ENCODE measurements at places on chromosomes 5 and 9.

DNA sequence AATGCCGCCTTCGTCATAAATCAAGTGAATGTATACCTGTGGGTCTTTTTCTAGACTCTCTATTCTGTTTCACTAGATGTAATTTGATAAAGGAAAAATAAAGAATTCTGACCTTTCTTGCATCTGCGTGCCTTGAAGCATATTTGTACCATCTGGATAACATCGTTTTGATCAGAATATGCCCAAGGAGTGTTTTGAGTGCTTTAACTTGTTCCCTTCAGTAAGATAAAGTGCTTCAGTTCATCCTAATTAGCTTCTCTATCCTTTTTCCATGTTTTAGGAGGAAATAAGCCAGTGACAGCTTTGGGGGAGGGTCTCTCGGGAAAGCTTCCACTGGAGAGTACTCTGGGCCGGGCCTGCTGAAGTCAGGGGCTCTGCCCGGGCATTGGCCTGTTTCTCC, 113.5 kb upstream of the DAP start:
- no peak for DNase-seq

GRCh38 chr5:76337953-76338451, 65.1 kb upstream of the IQGAP2 start:
- DNase-seq, result peak; percentile 49

DNA sequence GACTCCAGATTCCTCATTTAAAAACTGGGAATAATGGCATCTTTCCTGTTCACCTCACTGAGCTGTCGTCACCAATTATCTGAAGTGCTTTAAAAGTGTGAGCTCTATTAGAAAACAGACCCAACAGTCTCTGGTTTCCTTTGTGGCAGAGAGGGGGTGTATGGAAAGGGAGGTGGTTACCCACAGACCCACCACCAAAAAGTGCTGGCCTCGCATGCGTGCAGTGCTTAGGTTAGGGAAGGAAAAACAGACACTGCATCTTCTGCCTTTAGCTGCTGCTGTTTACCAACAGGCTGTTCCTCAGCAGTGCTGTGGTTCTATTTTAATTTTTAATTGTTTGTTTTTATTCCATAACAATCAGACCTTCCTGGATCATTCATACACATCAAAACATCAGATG, 249.6 kb downstream of the PIK3R1 start:
- DNase-seq, result no peak

DNA sequence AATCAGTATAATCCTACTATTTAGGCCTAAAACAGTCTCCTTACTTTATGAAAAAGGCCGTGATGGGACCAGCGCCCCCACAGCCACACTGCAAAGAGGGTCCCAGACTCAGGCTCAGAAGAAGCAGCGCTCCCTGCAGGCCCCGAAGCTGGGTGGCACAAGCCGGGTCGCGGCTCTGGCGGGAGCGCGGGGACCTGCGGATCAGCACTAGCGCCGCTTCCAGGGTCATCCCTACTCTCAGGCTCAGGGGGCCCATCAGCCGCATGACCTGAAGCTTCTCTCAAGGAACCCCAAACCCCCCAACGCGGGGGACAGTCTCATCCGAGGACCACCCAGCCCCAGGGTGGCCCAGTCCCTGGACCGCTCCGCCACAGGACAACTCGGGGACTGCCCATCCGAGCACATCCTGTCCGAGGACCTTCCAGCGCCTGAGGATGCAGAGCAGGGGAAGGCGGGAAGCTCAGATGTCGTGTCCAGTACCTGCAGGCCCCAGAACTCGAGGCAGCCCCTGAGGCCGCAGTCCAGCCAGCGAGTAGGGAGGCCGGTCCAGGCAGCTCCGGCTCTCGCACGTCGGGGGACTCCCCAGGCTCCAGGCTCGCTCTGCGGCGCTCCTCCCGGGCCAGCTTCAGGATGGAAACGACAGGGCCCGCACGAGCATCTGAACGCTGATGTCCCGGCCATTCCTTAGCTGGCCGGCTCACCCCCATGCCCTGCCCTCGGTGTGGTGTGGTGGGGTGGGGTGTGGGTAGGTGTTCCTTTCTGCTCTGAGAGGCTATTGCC, 32.4 kb upstream of the CDK20 start:
- DNase-seq, result no peak

DNA sequence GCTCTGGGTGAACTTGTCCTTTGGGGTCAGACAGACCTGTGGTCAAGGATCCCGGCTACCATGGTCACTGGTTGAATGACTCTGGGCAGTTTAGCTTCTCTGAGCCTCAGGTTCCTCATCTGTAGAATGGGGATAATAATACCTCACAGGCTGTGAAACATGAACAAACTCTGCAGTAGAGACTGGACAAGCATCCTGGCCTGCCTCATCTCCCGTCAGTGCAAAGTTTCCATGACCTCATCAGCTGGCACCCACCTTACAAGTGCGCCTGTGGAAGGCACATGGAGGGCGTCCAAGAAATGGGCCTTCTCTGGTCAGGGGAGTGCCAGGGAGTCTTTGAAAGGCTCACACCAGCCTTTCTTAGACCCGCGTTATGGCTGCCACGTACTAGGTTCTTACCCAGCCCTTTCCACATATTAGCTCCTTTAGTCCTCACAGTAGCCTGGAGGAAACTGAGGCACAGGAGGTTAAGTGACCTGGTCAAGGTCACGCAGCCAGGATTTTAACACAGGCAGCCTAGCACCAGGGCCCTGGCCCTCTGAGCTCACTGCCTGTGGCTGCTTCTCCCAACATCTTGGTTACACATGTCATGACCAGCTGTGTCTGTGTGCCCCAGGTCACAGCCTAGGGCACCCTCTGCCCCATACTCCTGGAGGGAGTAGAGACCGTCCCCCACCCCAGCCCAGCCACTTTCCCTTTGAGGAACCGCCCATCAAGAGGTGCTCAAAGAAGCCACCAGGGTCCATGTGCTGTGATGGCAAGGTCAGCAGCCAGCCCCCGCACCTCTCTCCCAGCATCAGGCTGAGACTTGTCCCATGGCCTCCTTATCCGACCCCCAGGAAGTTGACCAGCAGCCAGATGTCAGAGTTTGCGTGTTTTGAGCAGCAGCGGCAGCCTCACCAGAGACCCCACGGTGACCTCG, 39.4 kb upstream of the RPL26L1 start:
- DNase-seq, result peak; percentile 27

- DNase-seq, result no peak
Measured at GRCh38 chr5:135423846-135424168, 23.3 kb downstream of the DCANP1 start.

DNA sequence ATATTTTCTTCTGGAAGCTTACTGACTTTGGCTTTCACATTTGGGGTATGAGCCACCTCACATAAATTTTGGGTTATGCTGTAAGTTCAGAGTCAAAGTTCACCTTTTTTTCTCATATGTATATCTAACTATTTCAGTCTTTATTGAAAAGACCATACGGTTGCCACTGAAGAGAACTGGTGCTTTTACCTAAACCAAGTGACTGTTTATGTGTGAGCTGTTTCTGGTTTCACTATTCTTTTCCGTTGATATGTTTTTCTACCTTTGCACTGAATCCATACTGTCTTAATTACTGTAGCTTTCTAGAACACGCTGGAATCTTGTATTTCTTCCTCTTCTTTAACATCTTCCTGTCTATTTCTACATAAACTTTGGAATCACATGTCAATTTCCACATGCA, 36.3 kb upstream of the SPINK5 start:
- no peak for DNase-seq

DNA sequence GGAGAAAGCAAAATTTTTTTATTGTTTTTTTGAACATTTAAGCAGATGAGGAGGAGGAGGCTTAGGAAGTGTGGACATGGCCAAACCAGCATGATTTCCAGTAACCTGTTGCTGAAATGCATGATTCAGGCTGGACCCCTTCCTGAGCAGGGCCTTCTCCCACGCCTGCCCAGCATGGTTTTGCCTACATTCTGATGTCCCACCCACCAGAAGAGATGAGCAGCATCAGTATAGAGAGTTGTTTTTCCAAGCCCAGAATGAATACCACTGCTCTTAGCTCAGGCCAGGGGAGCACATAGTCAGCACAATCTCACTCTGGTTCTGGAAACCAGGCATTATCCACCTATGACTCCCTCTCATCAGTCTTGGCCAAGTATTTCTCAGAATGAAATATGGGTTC, 90.1 kb downstream of the PAPPA start:
- no peak for DNase-seq

DNA sequence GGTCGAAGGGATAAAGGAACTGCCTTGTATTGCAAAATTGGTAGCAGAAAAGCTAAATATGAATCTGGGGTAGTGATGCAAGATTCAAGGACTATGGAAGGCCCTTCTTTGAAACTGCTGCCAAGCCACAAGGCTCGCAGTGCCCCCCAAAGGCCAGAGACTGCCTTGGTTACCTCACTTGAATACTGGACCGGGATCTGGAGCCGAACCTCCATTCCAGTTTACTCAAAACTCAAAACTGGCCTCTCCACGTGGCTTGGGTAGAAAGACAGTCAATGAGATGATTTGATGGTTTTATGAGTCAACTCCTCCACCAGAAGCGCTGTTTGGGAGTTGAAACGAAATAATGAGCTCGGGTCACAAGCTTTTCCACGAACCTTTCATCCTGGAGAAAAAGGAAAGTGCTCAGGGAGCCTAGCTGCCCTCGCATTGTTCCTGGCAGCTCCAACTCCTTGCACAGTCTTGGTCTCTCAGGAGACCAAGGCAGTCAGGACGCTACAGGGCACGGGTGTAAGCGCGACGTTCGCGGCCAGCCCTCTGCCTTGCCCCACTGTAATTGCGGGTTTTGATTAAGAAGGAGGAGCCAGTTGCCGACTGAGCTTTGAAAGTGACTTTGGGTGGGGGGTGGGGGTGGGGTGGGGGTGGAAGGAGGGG, 2.8 kb downstream of the ST8SIA4 start:
- peak; percentile 46 for DNase-seq

DNA sequence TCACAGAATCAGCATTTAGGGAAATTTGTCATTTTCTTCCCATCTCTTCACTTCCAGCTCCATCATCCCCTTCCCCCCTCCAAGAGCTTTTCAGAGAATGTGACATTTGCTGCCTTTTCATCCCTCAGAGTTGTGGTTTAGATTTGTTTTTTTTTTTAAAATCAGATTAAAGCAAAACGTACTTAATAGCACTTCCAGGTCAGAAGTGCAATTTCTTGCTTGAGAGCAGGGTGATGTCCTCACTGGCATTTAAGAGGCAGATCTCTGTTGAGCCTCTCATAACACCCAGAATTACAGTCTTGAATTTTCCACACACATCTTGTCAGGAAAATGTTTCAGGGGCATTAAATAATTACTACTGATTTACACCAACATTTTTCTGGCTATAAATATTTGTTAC, 236.8 kb upstream of the VLDLR start:
- no peak for DNase-seq

- DNase-seq, result peak; percentile 86
Measured at GRCh38 chr9:134341306-134341705, 15.1 kb downstream of the RXRA start.

GRCh38 chr5:135371622-135372232, 27.3 kb downstream of the MACROH2A1 start:
- no peak for DNase-seq

DNA sequence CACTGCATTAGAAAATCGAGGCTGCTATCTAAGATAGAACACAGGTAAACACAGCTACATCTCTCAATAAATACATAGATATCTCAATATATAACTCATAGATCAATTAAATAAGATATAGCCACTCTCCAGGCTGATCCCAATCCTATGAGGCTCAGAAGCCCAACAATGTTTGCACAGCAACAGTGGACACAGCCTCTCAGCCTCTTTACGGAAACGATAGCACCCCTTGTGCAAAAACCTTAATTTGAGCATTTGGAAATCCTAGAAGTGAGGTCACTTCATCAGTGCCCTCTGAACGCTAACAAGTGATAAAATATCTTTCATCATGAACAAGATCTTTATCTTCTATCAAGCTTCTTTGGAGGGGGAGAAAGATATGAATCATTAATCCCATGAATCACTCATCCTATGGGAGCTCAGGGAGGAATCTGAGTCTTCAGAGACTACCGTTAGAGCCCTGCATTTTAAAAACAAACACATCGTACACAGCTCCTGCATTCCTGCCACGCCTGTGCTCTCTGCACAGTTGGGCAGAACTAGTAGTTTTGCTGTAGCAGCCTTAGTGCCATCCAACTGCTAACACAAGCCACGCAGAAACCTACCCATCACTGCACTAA, 71.4 kb downstream of the MED27 start:
- no peak for DNase-seq

DNA sequence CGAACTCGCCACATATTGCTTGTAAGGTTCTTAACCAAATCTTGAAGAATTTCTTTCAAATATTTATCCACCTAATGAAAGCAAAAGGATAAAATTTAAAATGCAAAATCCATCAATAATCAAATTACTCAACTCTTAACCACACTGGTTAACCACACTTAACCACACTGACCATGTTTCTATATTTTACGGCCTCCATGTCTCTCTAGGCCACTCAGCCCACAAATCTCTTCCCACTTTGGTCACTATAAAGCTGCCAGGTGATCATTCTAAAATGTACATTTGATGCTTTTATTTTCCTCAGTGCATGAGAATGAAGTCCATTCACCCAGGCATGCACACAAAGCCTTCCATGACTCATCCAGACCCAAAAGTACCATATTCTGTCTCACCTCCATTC, 56.4 kb upstream of the OR2K2 start:
- DNase-seq, result no peak

- DNase-seq, result no peak
Measured at GRCh38 chr9:124122813-124123462, 111.4 kb downstream of the LHX2 start.

DNA sequence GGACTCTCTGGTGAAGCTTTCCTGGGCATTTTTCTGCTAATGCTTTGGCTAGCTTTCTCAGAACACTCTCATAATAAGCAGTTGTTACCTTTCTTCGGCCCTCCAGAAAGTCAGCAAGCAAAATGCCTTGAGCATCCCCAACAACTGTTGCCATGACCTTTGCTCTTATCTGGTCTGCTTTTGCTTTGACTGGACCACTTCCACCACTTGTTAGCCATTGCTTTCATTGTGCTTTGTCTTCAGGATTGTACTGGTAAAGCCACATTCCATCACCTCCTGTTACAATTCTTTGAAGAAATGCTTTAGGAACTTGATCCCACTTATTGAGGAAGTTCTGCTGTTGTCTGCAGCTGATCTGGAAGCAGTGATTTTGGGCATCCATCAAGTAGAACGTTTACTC, 35.7 kb downstream of the RAD50 start:
- DNase-seq, result no peak

DNA sequence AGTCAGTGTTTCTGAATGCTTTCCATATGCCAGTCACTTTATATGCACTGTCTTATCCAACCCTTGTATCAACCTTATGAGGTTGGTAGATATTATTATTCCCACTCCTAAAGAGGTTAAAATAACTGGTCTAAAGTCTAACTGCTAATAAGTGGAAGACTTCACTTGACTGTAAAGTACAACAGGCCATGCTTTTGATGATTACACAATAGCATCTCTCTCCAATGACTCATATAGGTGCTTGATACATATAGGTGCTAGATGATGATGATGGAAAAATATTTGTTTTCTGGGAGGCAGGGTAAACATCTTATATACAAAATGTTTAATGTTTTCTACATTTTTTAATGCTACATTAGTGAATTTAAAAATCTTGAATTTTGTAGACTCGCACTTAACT, 75.9 kb upstream of the NR3C1 start:
- no peak for DNase-seq

DNA sequence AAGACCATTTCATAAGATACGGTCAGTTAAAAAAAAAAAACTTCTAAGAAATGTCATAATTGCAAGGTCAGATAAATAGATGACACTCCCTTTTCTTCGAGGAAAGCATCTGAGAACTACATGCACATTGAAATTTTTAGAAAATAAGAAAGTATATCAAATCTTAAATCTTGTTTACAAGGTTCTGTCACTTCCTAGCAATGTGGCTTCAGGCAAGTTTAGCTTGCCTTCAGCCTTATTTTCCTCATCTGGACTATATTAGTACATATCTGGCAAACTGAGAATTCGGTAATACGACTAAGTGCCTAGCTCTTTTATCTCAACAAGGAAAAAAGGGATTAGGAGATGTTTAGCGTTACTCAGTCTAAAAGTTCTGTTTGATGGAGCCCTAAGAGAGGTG, 32.5 kb upstream of the OR2K2 start:
- no peak for DNase-seq

Data from transverse colon (tissue), 4 donors.